ENCODE measurements at places on chromosomes 13 and 19.

- DNase-seq, result no peak
These were observed 150.9 kb downstream of the RFC3 start for GRCh38 chr13:33968520-33969507.

GRCh38 chr13:48645845-48646244, 7.9 kb upstream of the CYSLTR2 start:
- DNase-seq, result no peak

DNA sequence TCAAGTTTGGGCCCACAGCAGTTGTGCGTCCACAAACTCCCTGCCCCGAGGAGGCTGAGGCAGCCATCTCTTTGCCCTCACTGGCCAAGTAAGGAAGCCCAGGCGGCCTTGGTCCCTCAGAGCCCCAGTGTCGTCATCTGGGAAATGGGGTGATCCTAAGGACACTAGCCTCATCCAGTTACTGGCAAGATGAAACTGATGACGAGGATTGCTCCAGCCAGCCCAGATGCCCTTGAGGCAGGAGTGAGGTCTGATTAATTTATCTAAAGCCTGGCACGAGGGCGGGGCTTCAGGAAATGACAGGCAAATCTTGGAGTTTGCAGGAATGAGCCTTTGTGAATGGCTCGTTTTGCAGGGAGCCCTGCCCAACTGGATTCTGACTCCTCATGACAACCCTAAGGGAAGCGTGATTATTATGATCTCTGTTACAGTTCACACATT, 5.6 kb downstream of the LIPE start:
- no peak for DNase-seq

DNA sequence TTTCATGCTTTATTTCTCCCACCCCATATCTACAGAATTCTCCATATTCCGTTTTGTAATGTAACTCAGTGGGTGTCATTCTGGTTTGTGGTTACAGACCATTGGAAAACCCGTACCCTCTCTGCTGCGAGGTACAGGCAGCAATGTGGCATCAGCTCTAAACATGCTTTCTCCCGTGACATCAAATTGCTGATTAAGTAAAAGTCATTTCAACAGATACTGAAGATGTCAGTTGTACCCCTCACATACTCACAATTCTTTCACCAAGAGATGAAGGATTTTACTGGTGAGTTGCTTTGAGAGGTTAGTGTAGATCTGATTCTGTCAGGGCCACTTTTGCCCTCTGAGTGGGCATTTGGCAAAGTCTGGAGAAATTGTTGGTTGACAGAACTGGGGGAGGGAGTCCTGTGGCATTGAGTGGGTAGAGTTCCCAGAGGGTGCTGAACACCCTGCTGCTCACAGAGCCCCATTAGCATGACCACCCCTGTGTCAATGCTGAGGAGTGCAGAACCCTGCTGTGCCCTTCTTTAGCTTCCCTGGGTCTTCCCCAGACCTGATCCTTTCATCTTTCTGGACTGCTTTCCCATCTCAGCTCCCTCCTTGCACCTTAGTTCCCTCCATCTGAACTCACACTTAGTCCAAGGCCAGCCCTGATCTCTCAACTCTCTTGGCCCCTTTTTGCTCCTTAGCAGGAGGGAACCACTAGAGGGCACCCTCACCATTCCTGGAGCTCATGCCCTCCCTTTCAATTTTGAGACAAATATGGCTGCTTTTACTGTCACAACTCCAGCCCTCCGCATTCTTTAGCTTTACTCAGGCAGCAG, 39.9 kb upstream of the CEACAM8 start:
- no peak for DNase-seq

Data from activated CD4-positive, alpha-beta T cell treated with anti-CD3 and anti-CD28 coated beads for 1 hour (primary cell).